ENCODE measurements at places on chromosomes 13 and 19. TPM values are rescaled to one million over a fixed set of nuclear protein-coding genes. Genes with fewer than 3 reads are reported as not detected.

GRCh38 chr13:24922387-24922744 lies 158.4 kb downstream of the RNF17 start:
- peak; percentile 1 for DNase-seq

GRCh38 chr19:1659084-1659427 lies 6.6 kb upstream of the TCF3 start:
- DNase-seq = no peak

Gene OR7D2
- total RNA-seq = 0.25 TPM

Gene ARL11
- 0.38 TPM for total RNA-seq

Gene ENOX1
- 1.2 TPM for total RNA-seq

GRCh38 chr13:103188713-103189326 lies 122.6 kb upstream of the SLC10A2 start:
- no peak for DNase-seq

GRCh38 chr13:105787632-105788031 lies 747.8 kb downstream of the EFNB2 start:
- no peak for DNase-seq

Gene CNFN
- not detected for total RNA-seq

Gene SMIM44
- not detected for total RNA-seq

All from dermis microvascular lymphatic vessel endothelial cell (primary cell).